IMR-90 (cell line): ENCODE measurements at places on chromosomes 12 and 14. TPM values are rescaled to one million over a fixed set of nuclear protein-coding genes. Genes with fewer than 3 reads are reported as not detected.
A peak's percentile ranks its signal among the peaks of the same experiment; 100 is the strongest.

DNA sequence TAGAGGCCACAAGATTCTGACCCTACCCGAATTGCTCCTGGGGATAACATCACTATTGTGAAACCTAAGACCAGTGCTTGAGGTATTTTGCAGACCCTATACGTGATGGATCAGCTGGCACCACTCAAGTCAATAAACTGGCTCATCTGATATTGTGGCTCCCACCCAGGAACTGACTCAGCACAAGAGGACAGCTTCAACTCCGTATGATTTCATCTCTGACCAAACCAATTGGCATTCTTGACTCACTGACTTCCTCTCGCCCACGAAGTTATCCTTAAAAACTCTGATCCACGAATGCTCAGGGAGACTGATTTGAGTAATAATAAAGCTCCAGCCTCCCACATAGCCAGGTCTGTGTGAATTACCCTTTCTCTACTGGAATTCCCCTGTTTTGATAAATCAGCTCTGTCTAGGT lies 1036.1 kb upstream of the TMEM132C start:
- DNase-seq: peak; percentile 94

DNA sequence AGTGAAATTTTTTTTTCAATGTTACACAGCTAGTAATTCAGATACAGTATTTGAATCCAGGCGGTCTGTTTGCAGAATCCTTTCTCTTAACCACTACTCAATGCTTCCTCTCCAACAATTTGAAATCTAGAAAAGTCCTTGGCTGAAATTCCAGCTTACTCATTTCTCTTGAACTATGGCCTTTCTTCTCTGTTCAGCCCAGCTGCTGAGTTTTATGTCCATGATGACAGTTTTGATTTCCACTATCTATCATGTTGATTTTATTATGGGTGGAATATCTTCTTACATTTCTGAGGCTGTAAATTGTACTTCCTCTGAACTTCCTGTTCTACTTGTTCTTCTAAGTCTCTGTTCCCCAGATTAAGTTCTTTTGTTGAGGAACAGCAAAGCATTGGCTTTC lies 315.3 kb downstream of the DIO2 start:
- DNase-seq: peak; percentile 33

GRCh38 chr14:100669468-100669867 lies 57.2 kb upstream of the DLK1 start:
- DNase-seq: no peak

The GALNT16 gene
- 0.28 and 0.36 TPM in 2 replicates for total RNA-seq

DNA sequence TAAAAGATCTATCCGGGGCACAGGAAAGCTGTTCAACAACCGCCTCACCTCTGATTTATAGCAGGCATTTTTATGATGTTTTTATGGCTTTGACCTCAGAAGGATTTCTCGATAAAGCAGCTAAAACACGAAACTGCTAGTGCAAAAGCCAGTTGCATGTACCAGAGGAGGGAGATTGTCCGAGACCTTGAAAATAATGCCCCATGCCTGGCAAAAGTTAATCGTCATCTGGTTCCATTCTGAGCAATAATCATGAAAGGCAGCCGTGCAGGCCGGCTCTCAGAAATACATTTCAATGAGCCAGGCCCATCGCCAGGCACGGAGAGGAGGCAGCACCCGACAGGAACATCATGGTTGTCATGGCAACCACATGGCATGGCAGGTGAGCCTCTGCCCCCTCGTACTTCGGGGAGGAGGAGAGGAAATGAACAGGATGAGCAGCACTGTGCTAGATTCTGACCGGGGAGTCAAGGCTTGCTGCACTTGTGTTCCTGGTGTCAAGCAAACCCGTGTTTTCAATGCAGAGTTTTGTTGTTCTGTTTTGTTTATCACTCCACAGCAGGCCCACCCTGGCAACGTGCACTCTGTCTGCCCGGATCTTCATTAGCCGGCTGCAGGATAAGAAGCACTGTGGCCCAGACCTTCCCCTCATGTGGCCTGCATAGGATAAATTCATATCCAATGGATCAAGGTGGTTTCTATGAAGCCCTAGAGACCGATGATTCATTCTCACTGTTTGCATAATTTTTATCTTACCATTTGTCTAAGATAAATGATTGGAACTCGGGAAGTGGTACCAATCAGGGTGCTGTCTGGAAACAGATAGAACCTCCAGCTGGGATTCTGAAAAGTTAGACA lies 160.2 kb downstream of the RIMBP2 start:
- DNase-seq: no peak

The PRKAG1 gene
- total RNA-seq: 76.4 and 106 TPM in 2 replicates

DNA sequence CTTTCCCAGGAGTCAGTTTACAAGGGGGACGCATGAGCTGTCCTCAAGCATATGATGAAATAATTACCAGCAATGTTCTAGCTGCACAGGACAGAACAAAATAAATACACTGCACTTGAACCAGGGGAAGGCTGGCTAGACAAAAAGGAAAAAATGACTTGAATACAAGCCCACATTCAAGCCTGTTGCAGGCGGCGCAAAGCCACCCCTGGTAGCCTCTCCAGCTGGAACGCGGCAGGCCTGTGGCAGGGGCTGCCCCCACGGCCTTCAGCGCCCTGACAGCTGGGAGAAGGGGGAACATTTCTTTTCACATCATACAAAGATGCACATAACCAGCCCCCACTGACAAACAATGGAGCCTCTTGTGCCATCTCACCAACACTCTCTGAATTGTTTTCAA lies 57.1 kb downstream of the TRAFD1 start:
- DNase-seq: peak; percentile 63

DNA sequence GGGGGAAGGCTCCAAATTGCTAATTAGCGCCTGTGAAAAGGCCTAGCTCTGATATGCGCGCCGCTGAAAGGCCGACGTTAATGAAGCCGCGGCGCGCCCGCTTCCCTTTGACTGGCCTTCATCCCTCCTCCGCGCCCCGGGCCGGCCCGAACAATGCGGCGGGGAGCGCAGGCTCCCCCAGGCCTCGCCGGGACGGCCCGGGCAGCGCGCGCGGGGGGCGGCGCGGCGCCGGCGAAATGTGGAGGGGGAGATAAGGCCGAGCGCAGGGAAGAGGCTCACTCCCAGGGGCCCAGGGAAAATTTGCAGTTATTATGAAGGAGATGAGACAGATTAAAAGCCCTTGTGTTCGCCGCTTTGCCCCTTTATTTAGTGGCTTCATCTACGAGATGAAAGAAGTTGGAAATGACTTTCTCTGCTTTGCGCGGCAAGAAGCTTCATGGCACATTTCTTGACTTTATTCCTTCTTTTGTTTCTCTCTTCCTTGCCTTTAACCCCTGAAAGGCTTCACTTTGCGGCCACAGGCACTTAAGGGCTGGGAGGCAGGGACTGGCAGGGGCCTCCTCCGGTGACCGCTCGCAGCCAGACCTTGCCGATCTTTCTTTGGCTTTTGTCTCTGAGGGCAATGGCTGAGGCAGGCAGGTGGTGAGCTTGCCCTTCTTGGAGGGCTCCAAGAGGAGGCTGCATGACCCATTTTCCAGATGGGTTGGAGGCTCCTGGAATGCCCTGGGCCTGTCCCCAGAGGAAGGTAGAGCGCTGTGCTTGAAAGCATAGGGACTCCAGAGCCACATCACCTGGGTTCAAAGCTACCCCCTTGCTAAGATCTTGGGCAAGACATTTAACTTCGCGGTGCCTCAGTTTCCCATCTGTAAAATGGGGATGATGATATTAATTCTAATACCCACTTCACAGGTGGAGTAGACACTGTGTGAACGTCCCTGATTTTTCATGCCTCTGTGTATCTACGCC lies 12.7 kb upstream of the GPATCH2L start:
- no peak for DNase-seq

DNA sequence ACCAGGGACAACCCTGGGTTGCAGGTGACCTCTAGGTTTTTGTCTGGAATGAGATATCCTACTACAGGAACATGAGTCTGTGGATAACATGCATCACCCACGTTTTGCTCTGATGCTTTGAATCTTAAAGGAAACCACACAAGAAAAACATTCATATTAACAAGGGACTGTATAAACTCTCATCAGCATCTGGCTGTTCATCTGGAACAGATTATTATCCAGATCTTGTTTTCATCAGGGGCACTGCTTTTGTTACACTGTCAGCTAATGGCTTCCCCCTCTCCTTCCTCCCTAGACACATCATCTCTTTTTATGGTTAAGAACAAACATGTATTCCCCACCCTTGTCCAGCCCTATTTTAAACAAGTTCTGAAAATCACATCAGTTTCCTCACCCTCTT lies 1095.7 kb downstream of the AACS start:
- DNase-seq: no peak

The ZDHHC22 gene
- not detected in 2 replicates for total RNA-seq

The ANG gene
- total RNA-seq: 3.6 and 3.9 TPM in 2 replicates

GRCh38 chr12:113469224-113469948 lies 2.3 kb downstream of the LHX5 start:
- no peak for DNase-seq

The DDX24 gene
- 152 and 155 TPM in 2 replicates for total RNA-seq

GRCh38 chr12:119914666-119915065 lies 37.5 kb upstream of the CIT start:
- DNase-seq: no peak

DNA sequence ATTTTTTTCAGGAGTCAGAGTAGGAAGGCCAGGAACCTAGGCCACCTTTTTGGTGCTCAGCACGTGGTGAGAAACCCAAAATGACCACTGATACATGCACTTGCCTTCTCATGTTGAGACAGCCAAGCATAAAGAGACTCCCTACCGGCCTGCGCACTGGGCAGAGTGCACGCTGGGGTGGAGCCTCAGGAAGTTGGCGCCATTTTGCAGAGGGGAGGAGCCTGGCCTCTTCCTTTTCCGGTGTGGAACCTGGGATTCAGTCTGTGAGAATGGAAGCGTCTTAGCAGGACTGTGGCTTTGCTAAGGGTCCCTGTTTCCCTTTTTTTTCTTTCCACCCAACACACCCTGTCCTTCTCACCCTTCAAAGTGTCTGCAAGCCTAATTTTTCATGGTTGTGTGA lies 62.9 kb upstream of the RTRAF start:
- no peak for DNase-seq

- DNase-seq: no peak
Observed at GRCh38 chr14:56008150-56008549, 110.1 kb upstream of the PELI2 start.

The ASIC1 gene
- total RNA-seq: 1.4 and 1.6 TPM in 2 replicates

GRCh38 chr12:52581066-52581465 lies 7.4 kb upstream of the KRT74 start:
- DNase-seq: no peak

DNA sequence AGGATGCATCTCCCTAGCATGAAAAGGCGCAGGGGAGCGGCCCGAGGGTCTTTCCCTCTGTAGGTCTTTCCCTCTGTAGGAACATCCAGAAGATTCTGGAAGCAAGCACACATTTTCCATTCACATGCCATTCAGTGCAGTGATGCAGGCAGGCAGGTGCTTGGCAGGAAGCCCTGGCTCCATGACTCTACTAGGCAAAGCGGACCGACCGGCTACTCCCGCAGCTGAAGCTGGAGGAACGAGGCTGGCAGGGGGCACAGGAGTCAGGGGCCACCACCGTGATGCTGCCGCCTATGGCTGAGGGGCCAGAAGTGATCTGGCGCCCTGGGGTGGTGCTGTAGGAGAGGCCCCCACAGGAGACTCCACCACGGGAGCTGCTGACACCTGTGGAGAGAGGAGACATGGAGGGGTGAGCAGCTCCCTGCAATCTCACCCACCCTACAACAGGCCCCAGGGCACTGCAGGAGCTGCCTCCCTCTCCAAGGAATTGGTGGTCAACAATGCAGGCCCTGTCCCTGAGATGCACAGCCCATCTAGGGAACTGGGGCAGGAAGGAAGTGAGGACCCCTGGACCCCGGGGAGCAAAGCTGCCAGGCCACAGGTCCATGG lies 6.5 kb downstream of the KRT85 start:
- no peak for DNase-seq

The SLC38A4 gene
- 2.3 and 2.8 TPM in 2 replicates for total RNA-seq

GRCh38 chr12:96236221-96236822 lies 42.1 kb downstream of the ELK3 start:
- DNase-seq: peak; percentile 51
